Stimulated activated CD8-positive, alpha-beta memory T cell treated with anti-CD3 and anti-CD28 coated beads, Interleukin-4, amount 100 ng/mL, for 4 hours (primary cell): ENCODE measurements at places on chromosomes 11 and 22.

DNA sequence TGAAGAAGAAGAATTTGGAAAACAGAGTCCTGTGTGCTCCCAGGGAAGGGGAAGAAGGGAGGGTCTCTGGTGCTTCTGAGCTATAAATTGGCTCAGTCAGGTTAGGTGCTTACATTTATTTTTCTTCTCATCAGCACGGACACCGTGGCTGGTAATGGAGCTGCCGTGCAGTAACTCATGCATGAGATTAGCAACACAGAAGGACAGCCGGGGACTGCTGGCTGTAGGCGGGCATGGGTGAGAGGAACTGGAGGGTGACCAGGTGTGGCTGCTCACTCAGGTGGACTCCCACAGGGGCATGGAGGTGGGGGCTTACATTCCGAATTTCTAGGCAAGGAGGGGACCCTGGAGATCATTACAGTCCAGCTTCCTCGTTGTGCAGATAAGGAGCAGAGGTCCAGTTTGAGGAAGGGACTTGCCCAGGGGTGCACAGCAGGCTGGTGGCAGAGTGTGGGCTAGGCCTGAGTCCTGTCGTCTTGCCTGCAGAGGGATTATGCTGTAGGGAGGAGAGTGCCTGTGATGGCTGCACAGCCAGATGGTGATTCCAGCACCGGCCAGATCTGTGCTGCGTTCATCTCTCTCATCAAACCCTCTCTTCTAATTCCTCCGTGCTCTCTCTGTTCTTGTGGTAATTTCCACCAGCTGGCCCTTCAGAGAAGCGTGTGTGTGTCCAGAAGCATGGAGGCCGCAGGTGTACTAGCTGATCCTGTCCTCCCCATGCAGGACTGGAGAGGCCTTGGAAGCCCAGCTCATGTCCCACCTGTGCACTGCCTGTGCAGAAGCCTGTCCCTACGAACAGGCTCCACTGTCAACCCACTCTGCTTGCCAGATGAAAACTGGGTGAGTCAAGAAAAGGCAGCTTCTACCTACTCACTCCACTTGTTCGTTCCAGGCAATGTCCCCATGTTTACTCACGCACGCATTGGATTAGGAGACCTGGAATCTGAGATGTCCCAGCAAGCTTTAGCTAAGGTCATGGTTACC is 78.9 kb downstream of the NTM start:
- no peak for DNase-seq

DNA sequence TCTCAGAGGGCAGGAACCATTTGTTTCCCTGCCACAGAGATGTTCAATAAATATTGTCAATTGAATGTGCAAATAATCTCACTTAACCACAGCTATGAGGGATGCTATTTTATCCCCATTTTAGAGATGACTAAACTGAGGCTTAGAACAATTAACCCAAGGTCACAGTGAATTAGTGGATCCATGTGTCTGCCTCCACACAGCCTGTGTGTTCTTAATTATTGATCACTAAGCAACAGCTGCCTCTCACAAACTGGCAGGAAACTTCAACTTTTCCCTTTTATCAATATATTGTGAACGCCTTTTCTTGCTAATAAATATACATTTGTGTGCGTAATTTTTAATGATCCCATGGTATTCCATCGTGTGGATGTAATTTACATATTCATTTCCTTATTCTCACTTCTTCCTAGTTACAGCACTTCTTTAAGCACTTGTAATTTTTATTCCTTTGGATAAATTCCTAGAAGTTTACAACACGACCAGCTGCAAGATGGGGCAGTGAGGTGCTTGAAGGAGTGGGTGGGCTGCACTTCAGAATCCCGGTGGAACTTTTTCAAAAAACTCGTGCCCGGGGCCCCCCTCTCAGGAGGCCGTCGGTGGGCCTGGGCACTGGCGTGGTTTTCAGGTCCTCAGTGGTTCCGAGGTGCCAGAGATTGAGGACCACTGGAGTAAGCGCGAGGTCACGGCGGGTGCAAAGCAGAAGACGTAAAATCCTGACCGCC is 915 bp upstream of the SREBF2 start:
- no peak for DNase-seq

GRCh38 chr11:95279921-95280868 is 49.2 kb upstream of the SESN3 start:
- DNase-seq = no peak

DNA sequence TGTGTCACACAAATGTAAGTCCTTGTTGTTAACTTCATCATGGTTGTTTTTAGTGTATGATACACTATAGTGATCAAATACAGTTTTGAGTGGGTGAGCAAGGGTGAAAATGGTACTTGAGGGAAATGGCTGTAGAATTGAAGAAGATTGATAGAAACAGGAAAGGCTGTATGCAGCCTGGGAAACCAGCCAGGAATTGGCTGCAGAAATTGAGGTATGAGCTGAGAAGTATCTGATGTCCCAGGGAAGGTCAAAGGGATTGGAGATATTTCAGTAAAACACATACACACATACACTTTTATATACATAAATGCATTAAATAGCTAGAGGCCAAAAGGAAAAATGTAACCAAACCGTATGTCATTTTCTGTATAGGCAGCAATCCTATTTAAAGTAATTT is 13.1 kb upstream of the YAP1 start:
- DNase-seq = no peak

- DNase-seq = no peak
Observed at GRCh38 chr11:102580185-102580951, 44.8 kb downstream of the MMP20 start.

DNA sequence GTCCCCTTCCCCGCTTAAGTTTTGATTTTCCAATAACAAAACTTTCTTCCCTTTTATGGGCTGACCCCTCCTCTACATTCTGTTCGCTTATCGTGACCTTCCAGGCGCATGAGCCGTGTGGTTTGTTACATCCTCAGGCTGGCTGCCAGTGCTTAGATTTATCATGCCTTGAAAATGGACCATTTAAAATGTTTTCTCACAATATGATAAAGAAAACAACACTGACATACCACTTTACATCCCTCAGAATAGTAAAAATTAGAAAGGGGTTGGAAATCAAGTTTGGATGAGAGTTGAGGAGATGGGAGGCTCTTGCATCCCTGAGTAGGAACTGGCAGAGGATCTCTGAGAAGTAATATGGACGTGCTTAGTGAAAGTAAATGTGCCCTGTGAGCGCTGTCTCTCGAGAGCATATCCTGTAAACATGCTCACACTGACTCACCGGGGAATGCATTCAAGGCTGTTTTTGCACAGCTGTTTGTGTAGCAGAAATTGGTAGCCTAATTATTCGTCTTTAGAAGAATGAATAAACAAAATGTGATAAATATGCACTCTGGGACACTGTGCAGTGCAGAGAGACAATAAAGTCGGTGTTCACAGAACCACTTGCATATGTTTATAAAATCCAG is 17.1 kb upstream of the TOLLIP start:
- DNase-seq = no peak
